ENCODE measurements at places on chromosomes 7 and 10. TPM values are rescaled to one million over a fixed set of nuclear protein-coding genes. Genes with fewer than 3 reads are reported as not detected.

The MMP21 gene
- polyA plus RNA-seq = 0.24 TPM

The OR2A5 gene
- polyA plus RNA-seq = not detected

- H3K4me3 ChIP-seq = no peak overlapping the region
- no peaks in the 10 kb centered on the region for H3K4me1 ChIP-seq
- H3K36me3 ChIP-seq = no peaks in the 10 kb centered on the region
- no peaks in the 10 kb centered on the region for H3K27me3 ChIP-seq
- peak; percentile 29 for DNase-seq
- H3K27ac ChIP-seq = no peak overlapping the region
Observed at GRCh38 chr7:55481155-55481554, 91.1 kb downstream of the VOPP1 start.

DNA sequence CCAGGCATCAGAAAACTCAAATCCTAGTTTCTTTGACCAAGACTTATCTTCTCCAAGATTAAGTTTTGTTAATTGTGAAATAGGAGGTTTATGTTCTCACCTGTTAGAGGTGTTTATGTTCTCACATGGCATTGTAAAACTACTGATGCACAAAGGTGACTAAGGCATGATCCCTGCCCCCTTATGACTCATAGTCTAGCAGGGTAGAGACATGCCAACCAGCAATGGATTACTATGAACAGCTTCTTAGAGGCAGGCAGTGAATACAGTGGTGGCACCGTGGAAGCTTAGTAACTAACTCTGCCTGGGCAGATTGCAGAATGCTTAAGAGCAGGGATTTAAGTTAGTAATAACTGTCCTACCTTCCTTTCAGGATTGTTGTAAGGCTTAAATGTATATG is 400.9 kb downstream of the SORCS3 start:
- H3K4me3 ChIP-seq = no peak overlapping the region
- no peaks in the 10 kb centered on the region for H3K27me3 ChIP-seq

Data from adrenal gland (tissue), 19 donors.